ENCODE measurements at places on chromosomes 4 and X.

GRCh38 chrX:57137501-57137900 lies 304 bp upstream of the SPIN2A start:
- no peak for DNase-seq

DNA sequence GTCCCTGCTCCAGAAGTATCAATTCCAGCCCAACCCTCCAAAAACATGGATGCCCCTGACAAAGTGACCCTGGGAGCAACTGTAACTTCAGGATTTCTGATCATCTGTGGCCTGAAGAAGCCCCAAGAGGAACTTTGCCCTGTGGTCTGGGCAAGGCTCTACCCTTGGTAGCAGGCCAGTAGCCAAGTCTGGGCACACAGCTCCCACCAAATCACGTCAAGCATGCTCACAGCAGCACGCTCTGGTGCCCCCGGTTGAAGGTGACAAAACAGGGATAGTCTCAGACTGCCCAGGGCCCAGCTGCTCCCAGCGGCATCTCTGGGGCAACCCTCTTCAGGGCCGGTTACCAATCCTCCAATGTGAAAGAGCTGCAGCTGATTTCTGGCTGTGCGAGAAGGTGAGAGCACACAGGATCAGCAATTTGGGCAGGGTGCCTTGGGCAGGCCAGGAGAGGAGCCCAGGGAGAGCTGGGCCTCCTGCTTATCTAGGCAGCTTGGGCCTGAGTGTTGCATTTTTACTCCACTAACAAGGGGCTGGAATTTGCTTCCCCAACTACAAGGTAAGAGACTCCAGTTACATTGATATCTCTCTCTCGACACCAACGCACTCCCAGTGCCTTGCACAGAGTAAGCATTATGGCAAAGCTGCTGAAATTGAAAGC lies 418.1 kb downstream of the BCOR start:
- DNase-seq: no peak

DNA sequence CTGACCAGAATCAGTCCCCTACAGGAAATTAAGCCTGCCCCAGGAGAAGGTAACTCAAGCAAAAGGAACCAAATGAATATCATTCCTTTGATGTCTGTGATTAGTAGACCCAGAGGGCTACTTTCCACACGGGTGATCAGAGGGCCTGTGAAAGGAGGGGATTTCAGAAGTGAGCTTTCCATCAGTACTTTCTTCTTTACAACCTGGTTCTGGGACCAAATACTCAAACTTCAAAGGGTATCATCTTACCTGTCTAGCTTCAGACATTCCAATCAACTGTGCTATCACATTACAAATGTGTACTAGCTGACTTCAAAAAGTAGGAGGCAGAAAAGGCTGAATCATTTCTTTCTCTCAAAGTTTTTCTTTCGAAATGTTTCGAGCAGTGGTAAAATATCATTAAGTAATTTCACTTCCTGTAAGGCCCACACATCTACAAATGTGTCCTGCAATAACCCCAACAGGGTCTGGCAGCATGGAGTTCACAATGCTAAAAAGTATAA lies 23.9 kb downstream of the ACSL4 start:
- peak; percentile 38 for DNase-seq

GRCh38 chr4:174591243-174592021 lies 69.1 kb upstream of the HPGD start:
- no peak for DNase-seq

- no peak for DNase-seq
Measured at GRCh38 chr4:76087007-76087769, 12.7 kb downstream of the ART3 start.
